ENCODE measurements at places on chromosomes 4 and X.
A peak's percentile ranks its signal among the peaks of the same experiment; 100 is the strongest.

GRCh38 chr4:76803522-76803921, 94.4 kb downstream of the SOWAHB start:
- H3K4me3 ChIP-seq = no peak overlapping the region
- peaks cover 13% of the 10 kb centered on the region for H3K4me1 ChIP-seq
- peak overlapping the region; percentile 78 for H3K27ac ChIP-seq
- DNase-seq = peak; percentile 64
- no peaks in the 10 kb centered on the region for H3K36me3 ChIP-seq

DNA sequence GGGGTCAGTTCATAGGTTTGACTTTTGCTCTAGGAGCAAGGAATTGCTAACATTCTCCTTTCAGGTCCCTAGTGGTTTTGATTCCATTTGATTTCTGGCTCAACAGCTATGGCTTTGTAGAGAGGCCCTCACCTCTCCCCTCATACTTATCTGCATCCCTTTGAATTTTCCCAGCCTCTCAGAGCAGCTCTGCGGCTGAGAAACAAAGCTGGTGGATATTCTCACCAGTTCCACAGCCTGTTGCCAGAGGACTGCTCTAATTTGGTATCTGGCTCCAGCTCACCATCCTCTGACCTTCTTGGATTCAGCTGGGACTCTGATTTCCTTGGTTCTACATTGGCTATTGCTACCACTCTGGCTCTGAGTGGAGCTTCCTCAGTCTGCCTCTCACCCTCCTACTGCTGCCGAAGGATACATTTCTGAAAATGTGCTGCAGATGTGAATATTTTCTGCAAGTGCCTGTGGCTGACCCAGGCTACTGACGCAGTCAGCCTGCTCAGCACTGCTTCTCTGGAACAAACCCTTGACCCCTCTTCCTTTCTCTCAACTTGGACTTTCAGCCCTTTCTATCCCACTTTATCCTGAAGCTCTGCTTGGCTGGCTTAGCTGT, 110.9 kb upstream of the ENPEP start:
- H3K4me1 ChIP-seq = no peaks in the 10 kb centered on the region
- H3K36me3 ChIP-seq = no peaks in the 10 kb centered on the region
- H3K4me3 ChIP-seq = no peak overlapping the region
- no peak for DNase-seq
- H3K27me3 ChIP-seq = no peaks in the 10 kb centered on the region
- H3K27ac ChIP-seq = no peak overlapping the region

GRCh38 chrX:13369256-13370030, 49.6 kb upstream of the ATXN3L start:
- H3K36me3 ChIP-seq = no peaks in the 10 kb centered on the region
- H3K27me3 ChIP-seq = no peaks in the 10 kb centered on the region
- no peak for DNase-seq
- no peak overlapping the region for H3K27ac ChIP-seq
- no peak overlapping the region for H3K4me3 ChIP-seq

GRCh38 chrX:150455215-150455608, 92.1 kb downstream of the MAMLD1 start:
- DNase-seq = no peak
- H3K4me1 ChIP-seq = no peaks in the 10 kb centered on the region
- no peak overlapping the region for H3K4me3 ChIP-seq
- no peaks in the 10 kb centered on the region for H3K27me3 ChIP-seq
- H3K27ac ChIP-seq = no peak overlapping the region
- no peaks in the 10 kb centered on the region for H3K36me3 ChIP-seq

DNA sequence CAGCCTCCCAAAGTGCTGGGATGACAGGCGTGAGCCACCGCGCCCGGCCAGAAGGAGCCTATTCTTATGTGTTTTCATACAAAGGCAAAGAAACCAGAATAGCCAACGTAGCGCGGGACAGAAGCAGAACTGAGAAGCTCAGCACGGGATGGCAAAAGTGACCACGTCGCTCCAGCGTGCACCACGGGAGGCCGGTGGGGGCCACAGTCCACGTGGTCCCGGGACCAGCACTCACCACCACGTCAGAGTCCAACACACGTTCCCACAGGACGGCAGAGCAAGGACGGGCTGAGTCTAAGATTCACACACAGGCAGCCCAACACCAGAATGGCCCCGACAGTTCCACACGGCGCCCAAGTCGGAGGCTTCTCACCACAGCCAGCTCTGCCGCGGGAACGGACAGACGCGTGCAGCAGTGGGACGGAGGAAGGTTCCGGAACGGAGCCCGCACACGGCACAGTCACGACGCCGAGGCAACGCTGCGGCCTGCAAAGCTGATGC, 18.8 kb upstream of the GTPBP6 start:
- no peak for DNase-seq
- H3K4me1 ChIP-seq = no peaks in the 10 kb centered on the region
- no peak overlapping the region for H3K27ac ChIP-seq
- no peak overlapping the region for H3K4me3 ChIP-seq
- no peaks in the 10 kb centered on the region for H3K36me3 ChIP-seq

- H3K4me1 ChIP-seq = peaks cover 6% of the 10 kb centered on the region
- no peaks in the 10 kb centered on the region for H3K27me3 ChIP-seq
- no peak overlapping the region for H3K27ac ChIP-seq
- H3K36me3 ChIP-seq = no peaks in the 10 kb centered on the region
- no peak overlapping the region for H3K4me3 ChIP-seq
- no peak for DNase-seq
Observed at GRCh38 chr4:124749421-124749820, 36.9 kb upstream of the ANKRD50 start.

GRCh38 chr4:1789552-1789951, 3.5 kb upstream of the FGFR3 start:
- peaks cover 13% of the 10 kb centered on the region for H3K27me3 ChIP-seq
- no peaks in the 10 kb centered on the region for H3K36me3 ChIP-seq
- no peaks in the 10 kb centered on the region for H3K4me1 ChIP-seq
- no peak overlapping the region for H3K4me3 ChIP-seq
- no peak for DNase-seq

GRCh38 chr4:61192392-61192791, 7.7 kb upstream of the ADGRL3 start:
- H3K27ac ChIP-seq = no peak overlapping the region
- no peaks in the 10 kb centered on the region for H3K36me3 ChIP-seq
- H3K27me3 ChIP-seq = no peaks in the 10 kb centered on the region
- no peak for DNase-seq
- H3K4me1 ChIP-seq = no peaks in the 10 kb centered on the region

Data from osteoblast (primary cell).